ENCODE measurements at places on chromosomes 4 and X.

GRCh38 chrX:7054219-7055216 lies 93.0 kb upstream of the STS start:
- DNase-seq: no peak

DNA sequence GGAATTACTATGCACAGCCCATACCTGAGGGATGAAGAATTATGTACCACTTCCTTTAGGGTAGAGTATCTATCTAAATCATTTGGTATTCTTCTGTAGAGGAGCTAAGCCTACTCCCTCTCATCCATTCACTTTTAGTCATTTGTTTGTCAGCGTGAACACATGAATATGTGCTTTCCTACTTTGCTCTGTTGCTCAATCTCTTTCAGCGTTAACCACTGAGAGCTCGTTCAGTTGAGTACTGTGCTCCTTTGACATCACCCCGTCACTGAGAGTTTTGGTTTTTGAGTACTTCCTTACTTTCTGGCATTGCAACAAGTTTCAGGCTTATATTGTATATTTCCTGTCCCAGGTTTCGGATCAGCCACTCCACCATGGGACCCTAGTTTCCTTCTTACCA lies 700.6 kb downstream of the NLGN4X start:
- DNase-seq: no peak

GRCh38 chrX:15512401-15512965 lies 11.9 kb downstream of the BMX start:
- DNase-seq: no peak

DNA sequence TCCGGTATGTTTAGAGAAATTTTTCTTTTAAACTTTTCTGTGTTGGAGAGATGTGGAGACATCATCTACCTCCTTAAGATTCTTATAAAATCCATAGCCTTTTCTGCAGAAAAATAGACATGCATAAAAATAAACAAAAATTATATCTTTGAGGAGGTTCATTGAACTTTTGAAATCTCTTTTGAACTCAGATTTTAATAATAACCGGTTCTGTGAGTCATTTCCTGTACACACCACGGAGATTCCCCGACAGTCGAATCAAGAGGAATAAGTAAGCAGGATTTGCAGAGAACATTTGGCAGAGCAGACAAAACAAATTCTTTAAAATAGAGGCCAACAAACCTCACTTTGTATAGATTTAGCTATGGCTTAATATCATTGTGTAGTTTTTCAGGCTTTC lies 918.7 kb upstream of the POU3F4 start:
- no peak for DNase-seq

DNA sequence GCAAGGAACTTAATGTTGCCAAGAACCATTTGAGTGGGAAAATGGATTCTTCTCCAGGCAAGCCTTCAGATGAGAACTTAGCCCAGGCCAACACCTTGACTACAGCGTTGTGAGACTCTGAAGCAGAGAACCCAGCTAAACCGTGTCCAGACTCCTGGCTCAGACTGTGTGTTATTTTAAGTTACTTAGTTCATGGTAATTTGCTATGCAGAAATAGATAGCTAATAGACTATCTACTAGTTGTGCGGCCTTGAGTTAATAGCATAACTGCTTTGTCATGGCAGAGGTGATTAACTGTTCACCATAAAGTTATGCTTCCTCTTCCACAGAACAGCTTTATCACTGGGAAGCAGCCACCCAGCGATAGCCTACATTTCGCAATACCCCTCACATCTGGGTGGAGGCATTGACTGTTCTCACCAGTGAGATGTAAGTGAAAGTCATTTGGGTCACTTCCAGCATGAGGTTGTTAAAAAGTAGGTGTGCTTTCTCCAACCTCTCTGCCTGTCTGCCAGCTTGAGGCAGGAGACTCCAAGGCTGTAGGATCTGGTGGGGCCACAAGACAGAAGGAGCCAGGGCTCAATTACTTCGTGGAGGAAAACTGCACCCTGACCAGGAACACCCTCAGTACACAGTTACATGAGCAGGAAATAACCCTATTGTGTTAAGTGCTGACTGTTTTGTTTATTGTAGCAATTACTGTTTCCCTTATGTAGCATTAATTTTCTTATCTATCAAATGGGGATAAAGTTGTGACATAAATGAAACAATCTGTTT lies 94.2 kb downstream of the GPAT3 start:
- DNase-seq: no peak

DNA sequence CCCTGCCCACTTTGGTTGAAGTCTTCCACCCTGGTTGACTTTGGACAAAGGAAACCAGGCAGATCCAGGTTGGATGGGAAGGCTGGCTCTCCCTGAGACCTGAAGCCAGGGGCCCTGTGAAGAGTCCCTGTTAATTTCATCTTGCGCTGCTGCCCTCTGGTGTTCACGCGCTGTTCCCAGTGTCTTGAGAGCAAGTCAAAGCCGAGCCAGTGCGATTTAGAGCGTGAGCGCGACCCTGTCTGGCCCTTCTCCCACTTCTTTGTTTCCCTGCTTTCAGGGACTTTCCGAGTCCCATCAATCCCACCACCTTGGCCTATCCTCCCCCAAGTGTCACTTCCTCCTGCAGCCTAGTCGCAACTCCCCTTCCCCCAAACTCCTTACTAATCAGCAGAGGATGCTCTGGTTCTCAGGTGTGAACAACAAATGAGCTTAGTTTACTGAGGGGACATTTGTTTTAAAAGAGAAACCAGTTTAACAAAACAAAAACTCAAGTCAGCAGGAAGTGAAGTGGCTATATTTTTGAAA lies 25.8 kb upstream of the CHRNA9 start:
- peak; percentile 92 for DNase-seq

DNA sequence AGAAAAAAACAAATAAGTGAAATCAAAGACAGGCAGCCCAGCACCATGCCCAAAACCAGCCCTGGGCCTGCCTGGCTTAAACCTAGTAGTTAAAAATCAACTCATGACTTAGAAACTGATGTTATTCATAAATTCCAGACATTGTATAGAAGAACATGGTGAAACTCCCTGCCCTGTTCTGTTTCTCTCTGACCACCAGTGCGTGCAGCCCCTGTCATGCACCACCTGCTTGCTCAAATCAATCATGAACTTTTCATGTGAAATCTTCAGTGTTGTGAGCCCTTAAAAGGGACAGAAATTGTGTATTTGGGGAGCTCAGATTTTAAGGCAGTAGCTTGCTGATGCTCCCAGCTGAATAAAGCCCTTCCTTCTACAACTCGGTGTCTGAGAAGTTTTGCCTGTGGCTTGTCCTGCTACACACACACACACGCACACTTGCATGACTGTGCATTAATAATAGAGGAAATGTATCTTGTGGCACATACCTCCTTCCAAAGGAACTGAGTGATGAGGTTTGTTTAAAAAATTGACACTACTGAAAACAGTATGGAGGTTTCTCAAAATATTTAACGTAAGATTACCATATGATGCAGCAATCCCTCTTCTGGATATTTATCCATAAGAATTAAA lies 39.2 kb upstream of the UGT2B7 start:
- no peak for DNase-seq

DNA sequence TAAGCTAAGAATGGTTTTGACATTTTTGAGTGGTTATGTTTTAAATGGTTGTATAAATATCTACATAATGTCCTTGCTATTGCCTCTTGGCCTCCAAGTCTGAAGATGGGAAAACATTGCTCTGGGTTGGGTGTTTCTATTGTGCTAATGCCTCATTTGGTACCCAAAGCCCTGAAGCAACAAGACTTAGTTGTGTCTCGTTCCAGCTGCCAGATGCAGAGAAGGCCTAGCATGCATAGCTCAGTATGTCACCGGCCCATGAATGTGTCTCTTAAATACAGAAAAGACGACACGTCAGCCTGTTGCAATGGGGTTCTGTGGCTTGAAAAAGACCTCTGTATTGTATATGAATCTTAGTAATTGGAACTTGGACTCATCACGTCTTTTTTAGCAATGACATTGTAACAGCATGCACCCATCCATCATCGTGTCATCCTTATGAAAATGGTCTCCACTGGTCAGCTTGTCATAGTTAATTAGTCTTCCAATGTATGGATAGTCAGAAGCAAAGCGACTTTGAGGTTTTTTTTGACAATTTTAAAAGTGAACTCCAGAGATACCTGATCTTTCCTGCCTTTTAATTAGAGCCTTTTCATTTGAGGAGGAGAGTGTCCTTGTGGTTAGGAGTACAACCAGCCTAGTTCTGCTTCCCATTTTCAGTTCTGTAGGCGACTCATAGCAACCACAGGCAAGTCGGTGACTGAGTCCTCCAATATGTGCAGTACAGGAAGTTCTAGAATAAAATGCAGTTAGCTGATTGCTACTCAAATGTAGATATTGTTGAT lies 126.4 kb upstream of the GATB start:
- DNase-seq: no peak

- no peak for DNase-seq
Observed at GRCh38 chr4:169251291-169252235, 19.2 kb downstream of the SH3RF1 start.

DNA sequence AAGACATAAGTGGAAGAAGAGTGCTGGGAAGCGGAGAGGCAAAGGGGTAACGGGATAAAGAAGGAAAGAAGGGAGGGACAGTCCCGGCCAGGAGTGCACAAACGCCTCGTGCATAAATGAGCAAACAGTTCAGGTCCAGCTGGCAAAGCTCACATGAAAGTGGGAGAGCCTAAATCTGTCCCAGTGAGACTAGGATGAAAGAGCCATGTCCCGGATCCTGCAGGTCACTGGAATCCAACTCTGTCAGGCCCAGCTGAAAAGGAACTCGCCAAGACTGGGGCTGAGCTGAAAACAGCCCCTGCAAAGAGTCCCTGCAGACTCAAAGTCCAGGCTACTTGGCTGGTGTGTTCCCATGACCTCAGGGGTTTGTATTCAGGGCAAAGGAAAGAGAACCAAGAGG lies 38.0 kb upstream of the CRMP1 start:
- no peak for DNase-seq

- no peak for DNase-seq
Observed at GRCh38 chr4:150217192-150217591, 138.9 kb downstream of the DCLK2 start.

DNA sequence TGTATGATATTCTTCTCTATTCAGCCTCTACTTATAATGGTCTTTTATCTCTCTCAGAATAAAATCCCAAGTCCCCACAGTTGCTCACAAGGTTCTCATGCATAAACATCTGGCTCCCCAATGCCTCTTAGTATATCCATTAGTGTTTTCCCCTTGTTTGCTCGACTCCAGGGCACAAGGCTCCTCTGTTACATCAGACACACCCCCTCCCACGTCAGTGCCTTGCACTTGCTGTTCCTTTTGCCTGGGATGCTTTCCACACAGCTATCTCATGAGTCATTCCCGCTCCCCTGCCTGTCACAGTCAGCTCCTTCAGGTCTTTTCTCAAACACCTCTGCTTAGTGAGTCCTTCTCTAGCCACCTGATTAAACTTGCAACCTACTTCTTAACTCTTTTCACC lies 260.2 kb downstream of the IL1RAPL1 start:
- DNase-seq: no peak

DNA sequence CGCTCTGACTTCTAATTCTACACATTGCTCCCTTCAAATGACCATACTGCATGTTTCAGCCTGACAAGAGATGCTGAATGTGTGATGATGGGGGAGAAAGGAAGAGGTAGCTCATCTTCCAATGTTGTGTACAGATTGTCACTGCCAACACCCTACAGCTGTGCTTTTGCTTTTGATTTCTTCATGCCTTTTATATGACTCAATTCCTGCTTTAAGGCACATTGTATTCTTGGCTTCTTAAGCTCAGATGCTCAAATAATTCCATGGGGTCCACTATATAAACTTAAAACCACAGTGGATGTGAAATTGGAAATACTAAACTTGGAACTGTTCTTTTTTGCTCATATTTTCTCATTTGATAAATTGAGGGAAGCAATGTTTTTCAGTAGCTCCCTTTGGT lies 183.2 kb upstream of the WDFY3 start:
- DNase-seq: no peak

DNA sequence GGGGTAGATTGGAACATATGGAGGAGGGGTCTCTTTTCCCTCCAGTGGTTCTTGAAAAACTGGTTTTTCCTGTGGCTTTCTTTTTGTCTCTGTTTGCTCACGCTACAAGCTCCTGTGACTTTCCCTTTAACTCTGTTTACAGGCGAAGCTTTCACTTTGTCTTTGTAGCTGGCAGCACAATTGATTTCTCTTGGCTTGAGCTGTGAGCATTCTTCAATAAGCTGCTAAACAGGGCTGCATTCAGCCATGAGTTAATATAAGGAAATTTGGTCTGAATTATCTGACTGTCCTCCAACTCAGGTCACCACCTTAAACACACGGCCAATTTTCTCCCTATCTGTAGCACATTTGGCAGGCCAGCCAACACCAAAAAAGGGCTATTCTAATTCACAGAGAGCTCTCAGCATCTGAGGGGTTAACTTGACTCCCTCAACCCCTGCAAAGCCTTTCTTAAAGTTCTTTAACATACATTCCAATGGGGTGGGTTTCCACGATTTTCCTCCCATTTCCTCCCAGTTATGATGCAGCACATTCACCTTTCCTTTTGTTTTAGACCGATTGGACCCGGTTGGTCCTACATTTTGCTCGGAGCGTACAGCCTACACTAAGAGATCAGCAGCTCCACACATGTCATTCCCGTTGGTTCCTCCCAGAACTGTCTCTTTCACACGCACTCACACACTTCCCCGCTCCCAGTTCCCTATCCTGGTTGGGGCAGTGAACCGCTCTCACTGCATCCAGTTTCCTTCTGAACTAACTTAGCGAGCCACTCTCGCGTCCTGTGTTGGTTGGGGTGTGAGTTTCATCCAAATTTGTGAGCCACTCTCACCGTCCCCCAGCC lies 45.4 kb downstream of the UGT2A3 start:
- DNase-seq: no peak

- no peak for DNase-seq
Observed at GRCh38 chrX:15864023-15864422, 9.4 kb upstream of the AP1S2 start.

- DNase-seq: no peak
Observed at GRCh38 chr4:33837043-33837838, 2407.1 kb downstream of the ARAP2 start.

DNA sequence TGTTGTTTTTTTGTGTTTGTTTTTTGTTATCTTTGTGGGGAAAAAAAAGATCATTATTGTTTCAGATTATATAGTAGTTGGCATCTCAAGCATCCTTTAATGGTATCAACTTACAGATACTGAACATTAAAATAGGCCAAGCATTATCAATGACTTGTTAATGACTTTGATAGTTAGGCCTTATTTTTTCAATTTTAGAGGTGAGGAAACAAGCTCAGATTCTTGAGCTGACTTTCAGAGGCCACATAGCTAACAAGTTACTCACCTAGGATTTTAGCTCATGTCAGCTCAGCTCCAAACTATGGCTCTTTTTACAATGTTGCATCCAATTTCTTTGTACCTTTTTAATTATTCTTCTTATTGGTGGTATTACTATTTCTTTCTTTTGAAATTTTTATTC lies 471 bp upstream of the PLAC8 start:
- no peak for DNase-seq

- no peak for DNase-seq
Observed at GRCh38 chr4:39181520-39181904, 817 bp upstream of the WDR19 start.

- no peak for DNase-seq
Observed at GRCh38 chr4:2297606-2298531, 36.0 kb upstream of the MXD4 start.

GRCh38 chrX:8579602-8580001 lies 115.0 kb downstream of the VCX3B start:
- DNase-seq: no peak
